NCI-H524 (cell line): ENCODE measurements at places on chromosomes 1 and 21.

- DNase-seq, result no peak
Measured at GRCh38 chr21:9735421-9735961, 785.9 kb upstream of the TPTE start.

DNA sequence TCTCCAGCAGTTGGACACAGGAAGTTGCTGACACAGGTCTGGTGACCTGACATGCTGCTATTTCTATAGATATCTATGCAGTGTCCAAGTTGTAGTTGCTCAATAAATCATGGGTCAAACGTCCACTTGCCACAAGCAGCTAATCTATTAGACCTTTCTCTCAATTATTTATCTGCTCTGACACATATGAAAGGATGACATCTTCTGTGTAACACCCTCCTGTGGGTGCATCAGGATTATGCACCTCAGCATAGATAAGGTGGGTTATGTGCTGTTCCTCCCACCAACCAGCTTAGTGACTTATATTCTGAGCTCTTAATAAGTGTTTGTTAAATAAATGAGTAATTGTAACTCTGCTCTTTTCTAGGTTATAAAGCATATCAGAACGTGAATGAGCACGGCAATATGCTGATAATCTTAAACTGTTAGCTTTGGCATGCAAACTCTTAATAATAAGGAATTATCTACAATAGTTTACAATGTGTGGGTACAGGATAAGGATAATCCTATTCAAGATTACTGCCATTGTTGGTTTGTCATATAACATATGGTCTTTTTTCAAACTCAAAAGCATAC lies 90.7 kb upstream of the GCLM start:
- no peak for DNase-seq

DNA sequence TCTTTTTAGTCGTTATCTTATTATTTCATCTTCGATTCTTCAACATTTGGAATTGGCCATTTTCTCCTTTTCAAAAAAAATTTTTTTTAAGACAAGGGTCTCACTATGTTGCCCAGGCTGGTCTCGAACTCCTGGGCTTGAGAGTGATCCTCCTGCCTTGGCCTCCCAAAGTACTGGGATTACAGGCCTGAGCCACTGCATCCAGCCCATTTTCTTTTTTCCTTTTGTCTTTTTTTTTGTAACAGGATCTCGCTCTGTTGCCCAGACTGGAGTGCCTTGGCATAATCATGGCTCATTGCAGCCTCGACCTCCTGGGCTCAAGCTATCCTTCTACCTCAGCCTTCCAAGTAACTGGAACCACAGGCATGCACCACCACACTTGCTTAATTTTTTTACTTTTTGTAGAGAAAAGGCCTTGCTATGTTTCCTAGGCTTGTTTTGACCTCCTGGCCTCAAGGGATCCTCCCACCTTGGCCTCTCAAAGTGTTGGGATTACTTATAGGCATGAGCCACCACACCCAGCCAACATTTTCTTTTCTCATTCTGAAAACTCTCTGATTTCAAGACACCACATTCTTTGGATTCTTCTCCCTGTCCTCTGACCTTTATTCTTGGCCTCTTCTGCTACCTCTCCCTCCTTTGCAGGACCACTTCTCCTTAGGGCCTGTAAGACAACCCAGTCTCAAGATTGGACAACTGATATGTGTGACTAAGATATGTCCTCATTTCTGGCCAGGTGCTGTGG lies 6.0 kb upstream of the MAP1LC3C start:
- no peak for DNase-seq

DNA sequence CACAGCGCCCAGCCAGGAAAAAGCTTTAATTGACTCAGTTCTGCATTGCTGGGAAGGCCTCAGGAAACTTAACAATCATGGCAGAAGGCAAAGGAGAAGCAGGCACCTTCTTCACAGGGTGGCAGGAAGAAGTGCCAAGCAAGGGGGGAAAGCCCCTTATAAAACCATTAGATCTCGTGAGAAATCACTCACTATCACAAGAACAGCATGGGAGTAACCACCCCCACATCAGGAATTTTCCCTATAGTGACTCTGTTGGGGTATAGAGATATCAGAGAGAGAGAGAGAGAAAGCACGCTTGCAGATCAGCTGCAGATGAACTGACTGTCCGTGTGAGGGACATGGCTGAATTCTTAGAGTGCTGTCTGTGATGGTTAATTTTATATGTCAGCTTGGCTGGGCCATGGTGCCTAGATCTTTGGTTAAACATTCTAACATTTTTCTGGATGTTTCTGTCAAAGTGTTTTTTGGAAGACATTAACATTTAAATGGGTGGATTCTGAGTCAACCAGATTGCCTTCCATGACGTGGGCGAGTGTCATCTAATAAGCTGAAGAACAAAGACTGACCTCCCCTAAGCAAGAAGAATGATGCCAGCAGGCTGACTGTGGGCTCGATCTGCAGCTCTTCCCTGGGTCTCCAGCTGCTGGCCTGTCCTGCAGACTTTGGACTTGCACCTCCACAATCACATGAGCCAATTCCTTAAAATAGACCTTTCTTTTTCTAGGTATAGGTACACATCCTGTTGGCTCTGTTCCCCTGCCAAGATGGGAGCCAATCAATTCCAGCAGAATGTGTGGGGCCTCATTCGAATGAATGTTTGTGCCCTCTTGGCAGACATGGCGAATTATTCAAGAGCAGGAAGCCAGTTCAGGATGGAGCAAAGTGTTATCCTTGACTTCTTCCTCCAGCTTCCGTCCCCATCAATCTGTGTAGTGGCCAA lies 21.4 kb upstream of the CPT2 start:
- DNase-seq, result no peak

- DNase-seq, result no peak
Measured at GRCh38 chr1:93438716-93439115, 9.2 kb upstream of the FNBP1L start.

- no peak for DNase-seq
Measured at GRCh38 chr1:162215902-162216301, 146.4 kb downstream of the NOS1AP start.

DNA sequence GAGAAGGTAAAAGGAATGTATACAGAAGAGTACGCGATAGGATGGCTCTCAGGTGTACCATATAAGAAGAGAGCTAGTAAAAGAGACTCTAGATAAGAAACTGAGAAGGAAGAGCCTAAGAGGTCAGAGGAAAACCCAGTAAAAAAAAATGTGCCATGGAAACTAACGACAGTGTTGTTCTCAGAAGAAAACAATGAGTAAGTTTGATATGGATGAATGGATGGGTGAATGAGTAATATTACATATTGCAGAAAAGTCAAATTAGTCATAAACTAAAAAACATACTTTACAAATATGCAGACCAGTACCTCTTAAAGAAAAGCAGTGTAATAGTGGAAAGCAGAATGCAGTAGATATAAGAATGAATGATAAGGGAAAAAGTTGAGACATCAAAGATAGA lies 316.2 kb downstream of the HMCN1 start:
- DNase-seq, result no peak

- DNase-seq, result no peak
Measured at GRCh38 chr21:35019631-35020032, 29.5 kb downstream of the RUNX1 start.

- no peak for DNase-seq
Measured at GRCh38 chr1:45557422-45557944, 6.9 kb downstream of the AKR1A1 start.

- no peak for DNase-seq
Measured at GRCh38 chr1:213989002-213989855, 1.5 kb downstream of the PROX1 start.

DNA sequence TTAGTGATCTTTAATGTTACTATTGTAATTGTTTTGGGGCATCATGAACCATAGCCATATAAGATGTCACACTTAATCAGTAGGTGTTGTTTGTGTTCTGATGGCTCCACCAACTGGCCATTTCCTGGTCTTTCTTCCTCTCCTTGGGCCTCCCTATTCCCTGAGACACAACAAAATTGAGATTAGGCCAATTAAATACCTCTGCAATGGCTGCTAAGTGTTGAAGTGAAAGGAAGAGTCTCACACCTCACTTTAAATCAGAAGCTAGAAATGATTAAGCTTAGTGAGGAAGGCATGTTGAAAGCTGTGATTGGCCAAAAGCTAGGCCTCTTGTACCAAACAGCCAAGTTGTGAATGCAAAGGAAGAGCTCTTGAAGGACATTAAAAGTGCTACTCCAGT lies 30.7 kb downstream of the PPP2R5A start:
- DNase-seq, result peak; percentile 18

DNA sequence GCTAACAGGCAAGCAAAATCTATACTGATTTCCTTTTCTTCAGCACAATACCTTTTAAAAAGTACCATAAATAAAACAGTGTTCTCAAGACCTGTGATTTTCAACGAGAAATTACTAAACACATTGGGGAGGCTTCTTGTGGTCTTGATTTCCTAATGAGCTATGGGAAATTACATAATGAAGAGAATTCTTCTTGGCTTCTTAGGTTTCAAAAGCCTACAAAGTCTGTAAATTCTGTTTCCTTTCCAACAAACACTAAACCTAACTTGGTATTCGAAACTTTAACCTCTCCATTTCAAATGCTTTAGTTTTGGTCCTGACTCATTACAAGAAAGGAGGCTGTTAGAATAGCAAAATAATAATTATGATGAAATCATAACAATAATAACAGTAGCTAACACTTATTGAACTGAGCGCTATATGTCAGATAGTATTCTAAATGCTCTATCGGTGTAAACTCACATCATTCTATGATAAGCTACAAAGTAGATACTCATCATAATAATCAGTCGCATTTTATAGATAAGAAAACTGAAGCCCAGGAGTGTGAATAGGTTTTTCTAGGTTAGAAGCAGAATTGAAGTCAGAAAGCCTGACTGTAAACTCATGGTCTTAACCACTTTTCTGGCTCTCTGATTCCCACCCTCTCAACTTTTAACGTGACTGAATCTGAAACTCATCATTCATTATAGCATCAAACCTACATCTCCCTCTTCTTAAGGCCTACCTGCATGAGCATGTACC lies 486.7 kb downstream of the SMYD3 start:
- no peak for DNase-seq
